ENCODE measurements at places on chromosomes 12 and 14.

GRCh38 chr14:73502017-73502619 is 11.4 kb downstream of the RIOX1 start:
- DNase-seq: no peak

- DNase-seq: no peak
Observed at GRCh38 chr12:47410383-47410782, 295.4 kb downstream of the RPAP3 start.

DNA sequence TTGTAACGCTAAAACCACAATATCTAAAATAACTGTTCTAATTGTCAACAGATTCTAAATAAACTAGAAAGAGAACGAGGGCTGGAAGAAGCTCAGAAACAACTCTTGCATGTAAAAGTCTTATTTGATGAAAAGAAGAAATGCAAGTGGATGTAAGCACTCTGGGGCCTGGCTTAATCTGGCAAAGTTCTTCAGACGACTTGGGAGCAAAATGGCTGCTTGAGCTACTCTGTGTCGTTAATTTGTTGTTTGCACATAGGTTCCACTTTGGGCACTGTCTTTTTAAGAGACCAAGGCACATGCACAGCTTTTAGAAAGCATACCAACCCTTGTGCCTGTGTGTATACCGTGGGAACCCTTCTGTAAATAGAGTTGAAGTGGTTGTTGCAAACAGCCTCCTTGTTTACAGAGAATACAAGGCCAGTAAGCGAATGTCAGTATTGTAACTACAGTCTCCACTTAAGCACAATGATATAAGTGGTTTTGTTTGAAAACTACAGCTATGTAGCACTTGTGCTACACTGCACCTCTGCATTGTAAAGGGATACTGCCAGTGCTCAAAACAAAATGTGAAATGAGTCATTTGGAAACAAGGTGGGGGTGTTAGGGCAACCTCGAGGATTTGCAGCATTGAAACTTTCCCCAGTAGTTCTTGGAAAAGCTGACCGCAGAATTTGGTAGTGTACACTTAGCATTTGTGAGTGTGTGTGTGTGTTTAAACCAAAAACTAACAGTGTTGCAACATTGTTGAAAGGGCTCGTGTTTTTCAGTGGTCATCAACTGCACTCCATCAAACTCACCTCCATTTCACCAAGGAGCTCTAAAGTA is 154.3 kb downstream of the CEP83 start:
- no peak for DNase-seq

GRCh38 chr14:101950100-101950499 is 14.3 kb upstream of the DYNC1H1 start:
- no peak for DNase-seq

DNA sequence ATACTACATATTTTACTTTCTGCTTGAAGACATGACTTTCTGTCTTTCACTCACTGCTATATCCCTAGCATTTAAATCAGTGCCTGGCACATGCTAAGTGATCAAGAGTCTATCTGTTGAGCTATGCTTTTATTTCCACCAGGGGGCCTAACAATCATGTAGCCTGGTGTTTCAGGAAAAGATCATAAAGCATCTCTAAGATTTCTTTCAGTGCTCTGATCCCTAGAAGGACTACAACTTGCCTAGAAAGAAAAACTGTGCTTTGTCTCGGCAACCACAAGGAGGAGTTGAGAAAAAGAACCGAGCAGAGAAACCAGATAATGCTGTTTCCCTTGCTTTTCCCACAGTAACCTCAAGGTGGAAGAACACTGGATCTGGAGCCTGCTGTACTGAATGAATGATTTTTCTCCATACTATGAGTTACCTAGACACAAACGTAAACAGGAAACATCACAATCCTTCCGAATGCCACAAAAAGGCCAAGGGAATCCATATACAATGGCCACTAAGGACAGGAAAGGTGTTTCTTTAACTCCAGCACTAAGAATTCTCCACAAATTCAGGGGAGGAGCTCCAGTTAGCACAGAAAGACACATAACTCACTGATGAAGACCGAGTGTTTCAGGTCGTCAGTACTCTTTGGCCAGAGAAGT is 1.2 kb downstream of the CRY1 start:
- peak; percentile 68 for DNase-seq

DNA sequence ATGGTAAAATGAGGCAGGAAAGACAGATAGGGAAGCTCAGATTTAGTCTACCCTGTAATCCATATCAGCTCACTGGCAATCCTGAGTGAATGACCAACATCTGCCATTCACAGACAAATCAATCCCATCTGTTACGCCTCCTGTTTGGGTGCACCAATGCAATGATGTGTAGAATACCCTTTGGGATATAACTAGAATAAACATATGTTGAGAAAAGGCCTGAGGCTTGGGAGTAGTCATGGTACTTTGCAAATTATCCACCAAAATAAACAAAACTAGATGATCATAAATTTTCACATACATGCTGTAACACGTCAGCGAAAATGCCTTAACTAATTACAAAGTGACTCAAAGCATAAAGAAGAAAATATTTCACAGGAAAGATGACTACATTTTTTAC is 78.8 kb downstream of the KCNC2 start:
- no peak for DNase-seq

DNA sequence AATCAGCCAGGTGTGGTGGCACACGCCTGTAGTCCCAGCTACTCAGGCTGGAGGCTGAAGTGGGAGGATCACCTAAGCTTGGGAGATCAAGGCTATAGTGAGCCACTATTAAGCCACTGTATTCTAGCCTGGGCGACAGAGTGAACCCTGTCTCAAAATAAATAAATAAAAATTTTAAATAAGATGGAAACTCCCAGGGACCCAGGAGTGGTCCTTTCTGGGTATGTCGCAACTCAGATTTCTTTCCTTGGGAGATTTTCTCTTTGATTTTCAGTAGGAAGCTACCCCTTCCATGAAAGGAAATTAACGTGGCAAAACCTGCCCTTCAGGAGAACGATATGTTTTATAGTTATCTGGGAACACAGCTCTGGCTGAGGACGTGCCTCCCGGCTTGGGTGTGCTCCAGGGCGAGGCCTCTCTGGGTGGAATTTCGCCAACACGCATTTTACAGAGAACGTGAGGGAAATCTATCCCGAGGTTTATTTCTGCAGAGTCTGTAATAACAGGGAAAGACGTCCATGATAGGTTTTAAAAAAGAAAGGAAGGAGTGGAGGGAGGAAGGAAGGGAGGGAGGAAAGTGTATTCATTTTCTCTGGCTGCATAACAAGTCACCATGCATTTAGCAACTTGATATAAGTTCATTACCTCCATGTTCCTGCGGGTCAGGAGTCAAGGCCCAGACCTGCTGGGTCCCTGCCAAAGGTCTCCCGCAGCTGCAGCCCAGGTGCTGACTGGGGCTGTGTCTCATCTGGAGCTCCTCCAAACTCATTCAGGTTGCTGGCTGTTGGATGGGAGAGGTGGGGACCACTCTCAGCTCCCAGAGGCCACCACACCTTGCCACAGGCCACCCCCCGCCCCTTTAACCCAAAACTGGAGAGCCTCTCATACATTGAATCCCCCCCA is 80.6 kb upstream of the GSC start:
- DNase-seq: no peak

DNA sequence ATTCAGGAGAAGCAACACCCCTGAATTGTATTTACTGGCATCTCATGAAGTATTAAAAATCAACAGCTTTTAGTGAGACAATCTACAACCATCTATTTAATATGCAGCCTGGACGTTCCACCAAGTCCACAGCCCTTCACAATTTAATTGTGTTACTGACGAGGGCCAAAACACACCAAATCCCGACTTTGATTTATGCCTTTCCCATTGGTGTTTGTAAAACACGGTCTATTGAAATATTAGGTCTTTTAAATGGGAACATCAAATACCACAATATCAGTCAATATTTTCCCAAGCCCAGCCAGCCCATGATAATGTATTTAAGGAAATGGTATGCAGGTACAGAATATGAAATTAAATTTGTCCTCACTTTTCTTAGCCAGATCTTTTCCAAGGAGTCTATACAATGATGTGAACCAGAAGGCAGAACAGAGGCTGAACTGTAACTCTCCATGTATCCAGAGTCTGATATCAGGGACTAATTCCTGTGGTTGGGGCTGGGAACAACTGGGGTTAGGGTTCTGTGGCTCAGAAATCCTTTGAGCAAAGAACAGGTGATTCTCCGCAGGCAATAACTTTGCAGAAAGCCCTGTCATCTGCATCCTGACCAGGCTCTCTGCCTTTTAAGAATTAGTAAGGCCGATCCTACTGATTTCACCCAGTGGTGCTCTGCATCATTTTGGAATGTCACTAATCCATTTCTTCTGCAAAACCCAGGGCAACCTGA is 179.3 kb upstream of the GZMB start:
- DNase-seq: no peak

DNA sequence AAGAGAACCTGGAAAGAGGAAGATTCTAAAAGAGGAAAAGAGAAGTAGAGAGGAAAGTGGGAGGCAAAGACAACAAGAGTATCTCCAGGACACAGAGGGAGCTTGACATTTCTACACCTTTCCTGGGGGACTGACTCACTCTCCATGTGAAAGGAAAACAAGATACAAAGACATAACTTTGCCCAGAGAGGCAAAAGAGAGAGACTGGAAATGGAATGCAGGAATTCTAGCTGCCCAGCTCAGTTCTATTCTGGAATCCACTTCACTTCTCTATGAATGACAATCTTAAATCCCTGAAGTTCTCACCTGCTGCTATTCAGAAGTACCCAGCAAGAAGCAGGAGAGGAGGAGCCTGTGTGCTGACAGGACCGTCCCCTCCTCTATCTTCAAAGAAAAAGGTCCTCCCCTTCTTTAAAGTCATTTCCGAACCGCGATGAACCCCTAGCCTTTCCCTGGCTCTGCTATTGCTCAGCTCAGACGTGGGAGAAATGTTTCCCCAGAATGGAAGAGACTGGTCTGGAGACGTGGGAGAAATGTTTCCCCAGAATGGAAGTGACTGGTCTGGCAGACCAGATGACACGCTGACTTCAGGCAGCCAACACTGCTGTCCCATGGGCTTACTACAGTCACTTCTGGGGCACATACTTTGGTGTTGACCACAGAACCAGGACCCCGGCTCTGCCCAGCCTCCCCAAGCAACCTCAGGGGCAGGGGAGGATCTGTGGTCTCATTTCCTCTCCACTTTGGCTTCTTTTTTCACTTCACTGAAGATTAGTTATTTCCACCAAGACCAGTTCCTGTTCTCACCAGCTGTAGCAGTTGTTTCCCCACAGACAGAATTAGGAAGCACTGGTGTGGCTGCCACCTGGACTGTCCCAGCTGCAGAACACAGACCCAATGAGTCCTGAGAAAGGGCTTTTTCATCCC is 8.3 kb downstream of the FMNL3 start:
- DNase-seq: peak; percentile 66

GRCh38 chr12:22416801-22417200 is 82.3 kb upstream of the ST8SIA1 start:
- no peak for DNase-seq

DNA sequence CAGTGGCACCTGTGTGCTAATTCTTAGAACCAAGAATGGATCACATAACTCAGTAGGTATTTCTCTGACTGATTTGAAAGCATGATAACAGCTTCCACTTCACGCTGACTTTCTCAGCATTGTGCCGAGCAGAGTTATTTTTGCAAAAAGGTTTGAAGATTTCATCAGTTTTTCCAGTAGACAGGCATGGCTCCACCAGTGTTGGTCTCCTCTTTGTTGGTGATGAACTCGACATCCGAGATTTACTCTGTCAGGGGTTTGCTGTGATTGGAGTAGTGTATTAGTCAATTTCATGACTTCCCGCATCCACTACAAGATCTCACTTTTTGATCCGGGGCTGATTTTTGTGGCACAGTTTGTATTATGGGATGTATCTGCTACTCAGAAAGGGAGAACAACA is 85.3 kb downstream of the PRKCH start:
- no peak for DNase-seq

- no peak for DNase-seq
Observed at GRCh38 chr14:67987606-67988005, 168.0 kb downstream of the RAD51B start.

DNA sequence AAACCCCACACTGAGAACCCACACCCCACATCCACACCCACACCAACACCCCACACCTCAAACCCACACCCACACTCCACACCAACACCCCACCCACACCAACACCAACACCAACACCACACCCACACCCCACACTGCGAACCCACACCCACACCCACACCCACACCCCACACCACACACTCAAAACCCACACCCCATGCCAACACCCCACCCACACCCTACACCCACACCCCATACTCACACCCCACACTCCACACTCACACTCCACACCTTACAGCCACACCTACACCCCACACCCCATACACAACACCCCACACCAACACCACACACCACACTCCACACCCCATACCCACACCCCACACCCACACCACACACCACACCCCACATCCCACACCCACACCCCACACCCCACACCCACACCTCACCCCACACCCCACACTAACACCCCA is 38.0 kb downstream of the TMEM120B start:
- no peak for DNase-seq

- DNase-seq: no peak
Observed at GRCh38 chr14:79833781-79834180, 377.5 kb downstream of the DIO2 start.

- no peak for DNase-seq
Observed at GRCh38 chr12:48988030-48988649, 10.0 kb downstream of the WNT1 start.
